ENCODE measurements at places on chromosomes 11 and 22. TPM values are rescaled to one million over a fixed set of nuclear protein-coding genes. Genes with fewer than 3 reads are reported as not detected.

GAL3ST3 gene
- not detected for polyA plus RNA-seq

SCUBE2 gene
- polyA plus RNA-seq, result 8.8 TPM

LRRC56 gene
- polyA plus RNA-seq, result 0.89 TPM

CCDC73 gene
- polyA plus RNA-seq, result not detected

ME3 gene
- 5.1 TPM for polyA plus RNA-seq

GRCh38 chr11:105719073-105719822 lies 109.4 kb downstream of the GRIA4 start:
- H3K4me1 ChIP-seq, result no peaks in the 10 kb centered on the region
- no peak overlapping the region for H3K27ac ChIP-seq
- DNase-seq, result no peak
- no peak overlapping the region for H3K4me3 ChIP-seq
- H3K27me3 ChIP-seq, result no peaks in the 10 kb centered on the region

DNA sequence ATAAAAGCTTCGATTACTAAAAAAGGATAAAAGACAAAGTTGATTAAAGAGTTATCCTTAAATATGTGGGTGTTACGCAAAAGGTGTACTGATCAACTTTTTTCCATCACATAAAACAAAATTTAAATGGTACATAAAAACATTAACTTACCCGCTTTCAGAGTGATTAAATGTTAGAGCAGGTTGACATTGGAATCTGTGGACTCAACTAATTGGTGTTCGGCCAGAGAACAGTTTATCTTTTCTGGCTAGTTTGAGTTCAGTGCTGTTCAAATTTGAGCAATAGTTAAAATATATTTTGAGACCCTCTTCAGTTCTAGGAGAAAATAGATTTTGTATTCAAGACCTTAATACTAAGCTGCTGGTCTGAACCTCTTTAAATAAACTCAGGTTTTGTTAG lies 56.1 kb downstream of the ATM start:
- DNase-seq, result no peak
- H3K4me1 ChIP-seq, result no peaks in the 10 kb centered on the region
- no peak overlapping the region for H3K27ac ChIP-seq
- H3K27me3 ChIP-seq, result no peaks in the 10 kb centered on the region
- peaks cover 2% of the 10 kb centered on the region for H3K36me3 ChIP-seq

DNA sequence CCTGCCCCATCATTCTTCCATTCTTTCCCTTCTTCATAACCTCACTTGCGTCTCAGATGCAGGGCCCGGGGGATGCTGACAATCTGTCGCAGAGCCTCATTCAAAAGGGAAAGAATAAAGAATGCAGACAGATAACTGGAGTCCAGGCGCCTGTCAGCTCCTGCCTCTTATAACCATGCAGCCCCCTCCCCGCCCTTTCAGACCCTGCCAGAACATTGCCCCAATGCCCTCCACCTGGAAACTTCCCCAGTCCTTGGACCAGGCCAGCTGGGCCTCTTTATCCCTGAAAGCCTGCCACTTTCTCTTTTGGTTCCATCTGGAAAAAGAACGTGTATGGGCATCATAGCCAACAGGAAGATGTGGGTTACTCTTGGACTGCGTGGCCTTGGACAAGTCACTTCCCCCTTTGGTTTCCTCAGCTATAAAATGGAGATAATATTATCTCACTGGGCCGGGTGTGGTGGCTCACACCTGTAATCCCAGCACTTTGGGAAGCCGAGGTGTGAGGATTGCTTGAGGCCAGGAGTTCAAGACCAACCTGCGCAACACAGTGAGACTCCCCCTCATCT lies 2.1 kb upstream of the TCF20 start:
- no peak overlapping the region for H3K27ac ChIP-seq
- H3K27me3 ChIP-seq, result no peaks in the 10 kb centered on the region
- H3K4me3 ChIP-seq, result no peak overlapping the region
- H3K4me1 ChIP-seq, result peaks cover 2% of the 10 kb centered on the region
- no peak for DNase-seq

DNA sequence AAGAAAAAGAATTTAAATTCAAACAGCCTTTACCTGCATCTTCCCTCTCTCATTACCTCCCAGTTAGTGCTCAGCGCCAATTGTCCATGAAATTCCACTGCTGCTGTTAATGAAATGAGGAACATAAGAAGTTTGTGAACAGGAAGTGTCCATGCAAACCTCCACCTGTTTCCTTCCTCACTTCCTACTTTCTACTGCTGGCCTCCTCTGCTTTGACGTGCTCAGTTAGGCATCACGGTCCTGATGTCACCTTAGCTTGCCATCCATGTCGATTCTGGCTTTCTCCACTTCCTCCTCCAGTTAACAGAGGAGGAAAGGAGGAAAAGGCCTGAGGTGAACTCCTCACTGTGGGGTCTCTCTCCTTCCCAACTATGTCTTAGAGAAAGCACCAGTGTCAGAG lies 26.9 kb upstream of the HTR3A start:
- H3K4me3 ChIP-seq, result no peak overlapping the region
- H3K27me3 ChIP-seq, result no peaks in the 10 kb centered on the region
- no peaks in the 10 kb centered on the region for H3K4me1 ChIP-seq
- no peaks in the 10 kb centered on the region for H3K36me3 ChIP-seq

DNA sequence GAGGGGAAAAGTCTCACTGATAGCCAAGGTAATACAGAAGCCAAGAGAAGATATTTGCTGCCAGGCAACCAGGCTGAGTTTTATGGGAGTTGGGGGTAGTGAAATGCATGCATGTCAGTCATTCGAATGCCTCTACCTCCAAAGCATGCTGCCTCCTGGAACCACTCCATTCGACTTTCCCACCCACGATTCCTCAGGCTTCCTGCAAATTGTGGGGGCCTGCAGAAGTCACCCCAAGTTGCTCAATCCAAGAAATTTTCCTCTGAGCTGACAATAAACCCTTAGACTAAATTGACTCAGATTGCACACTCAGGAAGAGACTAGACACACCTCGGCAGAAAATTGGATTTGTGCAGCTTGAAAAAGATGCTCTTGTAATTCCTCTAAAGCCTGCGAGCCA lies 73.6 kb upstream of the GRK3 start:
- H3K4me1 ChIP-seq, result no peaks in the 10 kb centered on the region
- H3K27ac ChIP-seq, result no peak overlapping the region
- H3K4me3 ChIP-seq, result no peak overlapping the region
- no peaks in the 10 kb centered on the region for H3K27me3 ChIP-seq
- no peak for DNase-seq

DNA sequence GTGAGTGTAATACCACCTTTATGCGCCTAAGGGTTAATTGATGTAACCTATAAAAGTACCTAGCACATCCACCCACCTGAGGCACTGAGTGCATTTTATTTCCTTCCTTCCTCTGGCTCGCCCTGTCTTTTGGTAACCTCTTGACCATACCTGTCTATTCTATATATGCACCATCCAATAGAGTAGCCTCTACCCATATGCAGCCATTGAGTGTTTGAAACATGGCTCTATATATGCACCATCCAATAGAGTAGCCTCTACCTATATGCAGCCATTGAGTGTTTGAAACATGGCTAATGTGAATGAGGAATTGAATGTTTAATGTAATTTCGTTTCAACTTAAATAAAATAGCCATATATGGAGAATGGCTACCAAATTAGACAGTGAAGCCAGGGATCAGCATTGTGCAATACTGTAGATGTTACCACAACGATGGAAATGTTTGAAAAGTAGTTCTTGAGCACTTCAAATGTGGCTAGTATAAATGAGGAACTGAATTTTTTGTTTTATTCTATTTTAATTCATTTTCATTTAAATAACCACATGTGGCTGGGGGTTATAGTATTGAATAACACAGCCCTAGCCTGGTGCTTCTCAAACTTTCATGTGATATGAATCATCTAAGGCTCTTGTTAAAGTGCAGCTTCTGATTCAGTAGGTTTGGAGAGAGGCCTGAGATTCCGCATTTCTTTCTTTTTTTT lies 33.8 kb downstream of the SLC35F2 start:
- H3K36me3 ChIP-seq, result no peaks in the 10 kb centered on the region
- no peak overlapping the region for H3K4me3 ChIP-seq
- H3K27me3 ChIP-seq, result no peaks in the 10 kb centered on the region
- DNase-seq, result no peak

- no peak overlapping the region for H3K4me3 ChIP-seq
- no peak for DNase-seq
- no peaks in the 10 kb centered on the region for H3K27me3 ChIP-seq
- H3K27ac ChIP-seq, result no peak overlapping the region
Observed at GRCh38 chr11:89736566-89736965, 26.5 kb downstream of the TRIM77 start.

GRCh38 chr11:83122050-83122449 lies 34.9 kb upstream of the PCF11 start:
- H3K27ac ChIP-seq, result no peak overlapping the region
- H3K4me3 ChIP-seq, result no peak overlapping the region
- H3K36me3 ChIP-seq, result no peaks in the 10 kb centered on the region
- DNase-seq, result no peak
- H3K27me3 ChIP-seq, result no peaks in the 10 kb centered on the region

GRCh38 chr11:7571640-7572000 lies 57.8 kb downstream of the PPFIBP2 start:
- DNase-seq, result peak; percentile 85
- H3K4me3 ChIP-seq, result no peak overlapping the region
- no peak overlapping the region for H3K27ac ChIP-seq
- peaks cover 12% of the 10 kb centered on the region for H3K4me1 ChIP-seq
- H3K27me3 ChIP-seq, result no peaks in the 10 kb centered on the region

DNA sequence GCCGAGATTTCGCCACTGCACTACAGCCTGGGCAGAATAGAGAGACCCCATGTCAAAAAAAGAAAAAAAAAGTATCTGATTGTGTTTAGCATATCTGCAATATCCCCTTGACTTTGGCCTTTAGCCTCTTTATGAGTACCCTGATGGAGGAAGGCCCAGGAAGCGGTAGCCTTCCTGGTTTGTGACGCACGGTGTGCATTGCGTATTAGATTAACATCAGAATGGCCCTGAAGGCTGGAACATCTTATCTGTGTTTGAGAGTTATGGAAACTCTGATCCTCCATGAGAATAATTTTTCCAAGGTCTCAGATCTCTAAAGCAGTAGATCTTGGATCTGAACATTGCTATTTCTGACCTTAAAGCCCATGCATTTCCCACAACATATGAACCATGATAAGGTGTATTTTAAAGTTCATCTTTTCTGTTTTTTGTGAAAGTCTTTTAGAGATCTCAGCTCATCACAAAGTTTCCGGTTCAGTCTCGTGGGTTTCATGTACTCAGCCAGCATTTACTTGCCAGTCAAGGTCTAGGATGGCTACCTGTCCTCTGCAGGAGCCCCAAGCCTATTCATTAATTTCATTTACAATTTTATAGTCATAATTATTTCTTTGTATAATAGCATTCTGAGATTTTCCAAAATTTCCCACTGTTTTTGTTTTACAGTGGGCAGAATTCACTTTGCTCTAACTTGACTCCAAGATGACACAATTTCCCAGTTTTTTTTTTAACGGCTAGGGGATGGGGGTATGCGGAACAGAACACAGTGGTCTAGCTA lies 605 bp upstream of the FDX1 start:
- no peaks in the 10 kb centered on the region for H3K36me3 ChIP-seq
- peaks cover 16% of the 10 kb centered on the region for H3K4me1 ChIP-seq
- H3K27me3 ChIP-seq, result no peaks in the 10 kb centered on the region
- DNase-seq, result peak; percentile 20
- H3K27ac ChIP-seq, result peak overlapping the region; percentile 46

Data from small intestine (tissue), 16 donors.